ENCODE measurements at places on chromosomes 13 and 19.
A peak's percentile ranks its signal among the peaks of the same experiment; 100 is the strongest.

DNA sequence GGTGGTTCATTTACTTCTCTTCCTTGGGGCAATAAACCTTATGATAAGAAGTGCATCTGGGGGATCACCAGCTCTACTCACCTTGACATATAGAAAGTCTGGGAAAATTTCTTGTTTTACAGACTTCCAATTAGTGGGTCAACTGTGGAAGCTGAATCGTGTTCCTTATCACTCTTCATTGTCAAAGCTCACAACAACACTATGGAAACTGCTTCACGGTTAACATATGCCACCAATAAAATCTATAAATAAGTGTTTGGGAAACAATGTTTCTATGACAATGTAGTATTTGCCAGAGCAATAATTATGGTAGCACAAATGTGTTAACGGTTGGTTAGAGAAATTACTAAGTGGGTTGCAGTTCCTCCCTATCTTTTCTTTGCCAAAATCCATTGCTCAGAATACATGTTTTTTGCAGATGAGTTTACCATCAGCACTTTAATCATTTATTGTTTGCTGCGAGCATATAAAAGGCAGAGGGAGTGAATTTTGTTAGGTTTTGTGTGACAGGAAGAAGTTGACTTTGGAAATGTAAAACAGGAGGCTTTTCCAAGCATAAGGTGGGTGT, 321.8 kb downstream of the RFC3 start:
- DNase-seq = no peak

GRCh38 chr19:49639401-49640112, 386 bp downstream of the RRAS start:
- DNase-seq = peak; percentile 4

- no peak for DNase-seq
Observed at GRCh38 chr13:20989656-20990321, 71.6 kb downstream of the LATS2 start.

GRCh38 chr19:3586127-3586626, 899 bp downstream of the GIPC3 start:
- no peak for DNase-seq

- no peak for DNase-seq
Observed at GRCh38 chr13:47000165-47000564, 103.3 kb upstream of the HTR2A start.

DNA sequence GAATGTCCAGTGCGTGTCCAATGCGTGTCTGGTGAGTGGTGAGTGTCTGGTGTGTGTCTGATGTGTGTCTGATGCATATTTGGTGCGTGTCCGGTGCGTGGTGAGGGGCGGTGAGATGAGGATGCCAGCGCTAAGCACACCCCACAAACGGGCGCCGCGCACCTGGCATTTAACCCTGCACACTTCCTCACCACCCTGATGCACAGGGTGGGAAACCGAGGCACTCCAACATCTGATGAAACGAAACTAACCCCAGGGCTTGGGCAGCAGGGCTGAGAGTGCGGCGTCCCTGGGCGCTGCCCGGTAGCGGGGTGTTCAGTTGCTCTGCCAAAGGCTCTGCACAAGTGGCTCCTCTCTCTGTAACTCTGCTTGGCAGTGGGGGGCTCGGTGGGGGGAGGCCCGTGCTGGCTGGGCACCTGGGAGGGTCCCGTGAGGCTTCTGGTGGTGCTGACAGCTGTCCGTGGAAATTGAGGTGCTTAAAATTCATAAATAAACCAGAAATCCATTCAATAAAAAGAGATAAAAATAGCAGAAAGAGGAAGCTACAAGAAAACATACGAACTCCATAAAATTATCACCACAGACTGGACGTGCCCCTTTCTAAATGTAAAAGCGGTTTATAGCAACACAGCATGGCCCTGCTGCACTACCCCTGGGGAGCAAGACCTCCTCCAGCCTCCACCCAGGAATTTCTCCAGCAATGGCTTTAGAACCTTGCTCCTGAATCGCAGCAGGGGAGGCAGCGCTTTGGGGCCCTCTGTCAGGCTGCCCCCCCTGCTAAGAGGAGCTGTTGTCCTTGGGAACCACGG, 76.0 kb downstream of the RASA3 start:
- DNase-seq = no peak

- DNase-seq = no peak
Observed at GRCh38 chr13:102466610-102467190, 64.9 kb upstream of the FGF14 start.

GRCh38 chr19:45924891-45925447, 10.4 kb upstream of the NANOS2 start:
- no peak for DNase-seq

GRCh38 chr19:49637821-49638738, 1.9 kb downstream of the RRAS start:
- peak; percentile 85 for DNase-seq

DNA sequence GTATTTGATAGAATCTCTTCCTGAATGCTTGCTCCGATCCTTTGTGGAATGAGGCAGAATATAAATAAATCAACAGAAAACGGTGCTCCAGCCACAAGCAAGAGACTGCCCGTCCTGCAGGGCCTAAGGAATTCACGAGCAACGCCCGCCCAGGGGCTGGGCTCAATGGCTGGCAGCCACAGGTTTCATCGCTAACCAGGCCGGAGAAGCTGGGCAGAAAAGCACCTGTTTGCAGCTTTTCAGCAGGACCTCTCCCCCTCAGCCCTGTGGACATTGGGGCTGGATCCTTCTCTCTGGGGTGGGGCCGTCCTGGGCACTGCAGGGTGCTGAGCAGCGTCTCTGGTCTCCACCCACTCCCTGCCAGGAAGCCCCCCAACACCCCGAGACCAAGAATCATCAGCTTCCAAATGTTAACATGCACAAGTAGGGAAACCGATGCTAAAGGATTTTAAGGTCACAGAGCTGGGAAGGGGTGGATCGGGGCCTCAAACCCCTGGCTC, 102.5 kb downstream of the GADD45B start:
- DNase-seq = peak; percentile 72

DNA sequence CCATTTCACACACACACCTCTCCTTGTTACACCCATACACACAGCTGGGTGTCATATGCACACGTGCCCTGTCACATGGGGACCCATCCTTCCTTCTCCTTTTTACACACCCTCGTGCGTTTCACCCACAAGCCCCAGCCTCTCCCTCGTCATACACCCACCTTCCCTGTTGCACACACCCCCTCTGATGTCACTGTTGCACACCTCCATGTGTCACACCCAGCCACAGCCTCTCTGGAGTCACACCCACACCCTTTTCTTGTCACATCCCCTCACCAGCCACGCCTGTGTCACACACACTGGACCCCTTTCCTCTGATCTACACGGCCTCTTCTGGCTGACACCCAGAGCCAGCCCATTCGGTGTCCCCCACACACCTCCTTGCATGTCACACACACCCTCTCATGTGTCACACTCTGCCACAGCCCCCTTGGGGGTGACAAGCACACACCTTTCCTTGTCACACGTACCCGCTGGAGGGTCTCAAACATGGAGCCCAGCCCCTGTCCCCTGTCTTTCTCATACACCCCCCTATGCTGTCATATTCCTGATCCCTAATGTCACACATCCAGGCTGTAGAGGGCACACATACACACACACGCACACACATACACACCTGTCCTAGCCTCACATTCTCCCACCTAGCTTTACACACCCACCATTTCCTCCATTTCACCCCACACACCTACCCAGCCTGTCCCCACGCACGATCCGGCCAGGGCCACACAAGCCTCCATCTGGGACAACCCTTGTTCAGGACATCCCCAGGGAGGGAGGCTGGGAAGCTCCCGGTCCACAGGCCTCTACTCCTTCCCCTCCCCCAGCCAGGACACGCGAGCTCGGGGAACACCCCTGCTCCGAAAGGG, 1.4 kb downstream of the NOVA2 start:
- no peak for DNase-seq

DNA sequence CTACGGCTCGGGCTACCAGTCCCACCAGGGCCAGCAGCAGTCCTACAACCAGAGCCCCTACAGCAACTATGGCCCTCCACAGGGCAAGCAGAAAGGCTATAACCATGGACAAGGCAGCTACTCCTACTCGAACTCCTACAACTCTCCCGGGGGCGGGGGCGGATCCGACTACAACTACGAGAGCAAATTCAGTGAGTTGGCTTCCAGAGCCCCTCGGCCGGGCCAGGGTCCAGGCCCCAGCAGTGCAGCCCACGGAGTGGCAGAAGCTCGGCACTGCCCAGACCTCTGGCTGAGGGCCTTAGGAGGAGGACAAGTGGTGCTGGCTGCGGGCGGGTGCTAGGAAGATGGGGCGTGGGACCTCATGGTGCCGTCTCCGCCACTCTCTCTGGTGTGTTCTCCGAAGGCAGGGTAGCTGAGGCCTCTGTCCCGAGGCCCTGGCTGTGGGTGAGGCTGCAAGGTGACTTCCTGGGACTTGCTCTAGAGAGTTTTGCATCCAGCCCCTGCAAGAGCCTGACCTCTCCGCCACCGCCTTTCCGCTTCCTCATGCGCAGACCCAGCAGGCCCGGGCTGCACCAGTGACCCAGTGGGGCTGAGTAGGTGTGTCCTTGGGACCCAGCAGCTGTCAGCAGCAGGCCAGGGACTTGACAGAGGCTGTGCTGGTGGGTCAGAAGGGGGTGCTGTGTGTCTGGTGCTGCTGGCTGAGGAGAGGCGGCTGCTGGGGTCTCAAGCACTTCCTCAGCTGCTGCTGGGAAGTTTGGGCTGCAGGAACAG, 13.5 kb upstream of the QTRT1 start:
- no peak for DNase-seq

DNA sequence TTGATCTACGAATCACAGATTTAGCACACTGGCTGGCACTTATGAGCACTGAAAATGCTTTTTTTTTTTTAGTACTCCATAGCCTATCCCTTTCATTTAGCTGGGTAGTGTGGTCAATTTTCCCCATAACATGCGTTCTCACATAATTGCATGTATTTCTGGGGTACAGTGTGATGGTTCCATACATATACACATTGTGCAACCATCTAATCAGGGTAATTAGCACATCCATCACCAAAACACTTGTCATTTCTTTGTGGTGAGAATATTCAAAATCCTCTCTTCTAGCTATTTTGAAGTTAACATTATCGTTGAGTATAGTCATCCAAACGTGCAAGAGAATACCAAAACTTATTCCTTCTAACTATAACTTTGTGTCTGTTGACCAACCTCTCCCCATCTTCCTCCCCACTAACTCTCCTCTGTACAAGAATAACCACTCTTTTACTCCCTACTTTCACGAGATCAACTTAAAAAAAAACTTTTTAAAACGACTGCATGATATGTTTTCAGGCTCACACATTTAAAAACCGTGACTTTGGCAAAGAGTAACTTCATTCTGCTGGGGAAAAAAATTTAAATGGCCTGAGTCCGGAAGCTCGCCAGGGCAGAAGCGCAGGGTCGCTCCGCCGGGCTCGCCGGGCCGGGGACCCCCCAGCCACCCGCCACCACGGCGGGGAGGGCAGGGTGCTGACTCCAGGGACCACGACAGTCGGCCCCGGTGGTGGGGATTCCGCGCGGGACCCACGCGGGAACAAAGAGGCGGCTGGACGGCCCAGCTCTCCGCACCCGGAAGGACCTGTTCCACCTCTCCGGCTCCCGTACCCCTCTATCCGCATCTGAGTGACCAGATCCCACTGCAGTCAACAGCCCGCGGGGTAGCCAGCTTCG, 868 bp upstream of the UBAC2 start:
- no peak for DNase-seq

GRCh38 chr13:40175639-40176038, 490.8 kb downstream of the FOXO1 start:
- DNase-seq = peak; percentile 40

DNA sequence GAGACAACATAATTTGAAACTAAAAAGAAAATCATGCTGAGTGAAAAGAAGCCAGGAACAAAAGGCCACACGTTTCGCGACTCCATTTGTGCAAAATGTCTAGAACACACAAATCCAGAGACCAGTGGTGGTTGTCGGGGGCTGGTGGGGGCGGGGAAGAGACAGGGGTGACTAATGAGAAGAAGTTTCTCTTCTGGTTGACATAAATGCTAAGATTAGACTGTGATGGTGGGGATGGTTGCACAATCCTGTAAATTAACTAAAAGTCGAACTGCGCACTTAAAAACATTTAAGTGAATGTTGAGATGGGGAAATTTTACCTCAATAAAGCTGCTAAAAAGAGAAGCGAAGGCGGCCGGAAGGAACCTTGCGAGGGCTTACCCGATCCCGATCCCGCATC, 7.1 kb downstream of the AKAP8 start:
- no peak for DNase-seq

DNA sequence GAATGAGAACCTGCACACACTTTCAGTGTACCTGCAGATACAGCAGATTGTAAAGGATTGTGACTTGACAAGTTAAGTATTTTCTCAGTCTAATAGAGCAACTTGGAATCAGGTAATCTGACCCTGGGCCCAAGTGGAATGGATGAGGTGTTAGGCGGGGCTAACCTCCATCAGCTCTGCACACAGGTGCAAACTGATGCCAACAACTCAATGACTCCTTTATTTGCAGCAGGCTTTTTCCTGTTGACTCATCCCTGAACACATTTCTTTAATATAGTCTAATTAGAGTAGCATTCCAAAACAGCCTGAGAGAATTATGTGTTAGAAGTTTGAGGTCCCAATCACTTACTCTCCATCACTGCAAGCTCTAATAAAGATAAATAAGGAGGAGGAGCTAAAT, 48.8 kb downstream of the TPT1 start:
- DNase-seq = no peak

DNA sequence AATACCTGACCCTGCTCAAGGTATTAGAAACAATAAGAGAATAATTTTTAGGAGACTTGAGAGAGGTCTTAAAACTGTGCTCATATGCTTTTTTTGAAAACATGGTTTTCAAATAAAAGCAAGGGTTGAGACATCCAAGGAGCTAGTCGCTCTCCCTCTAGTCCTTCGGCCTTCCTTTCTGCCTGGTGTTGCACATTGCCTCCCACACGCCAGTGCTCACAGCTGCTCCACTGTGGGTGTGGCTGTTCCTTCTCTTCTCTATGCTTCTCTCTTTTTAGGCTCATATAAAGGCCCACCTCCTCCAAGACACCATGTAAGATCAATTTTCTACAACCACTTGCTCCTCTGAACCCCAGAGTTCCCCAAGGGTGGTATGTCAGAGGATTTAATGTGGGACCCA, 352.6 kb downstream of the ENOX1 start:
- DNase-seq = no peak

DNA sequence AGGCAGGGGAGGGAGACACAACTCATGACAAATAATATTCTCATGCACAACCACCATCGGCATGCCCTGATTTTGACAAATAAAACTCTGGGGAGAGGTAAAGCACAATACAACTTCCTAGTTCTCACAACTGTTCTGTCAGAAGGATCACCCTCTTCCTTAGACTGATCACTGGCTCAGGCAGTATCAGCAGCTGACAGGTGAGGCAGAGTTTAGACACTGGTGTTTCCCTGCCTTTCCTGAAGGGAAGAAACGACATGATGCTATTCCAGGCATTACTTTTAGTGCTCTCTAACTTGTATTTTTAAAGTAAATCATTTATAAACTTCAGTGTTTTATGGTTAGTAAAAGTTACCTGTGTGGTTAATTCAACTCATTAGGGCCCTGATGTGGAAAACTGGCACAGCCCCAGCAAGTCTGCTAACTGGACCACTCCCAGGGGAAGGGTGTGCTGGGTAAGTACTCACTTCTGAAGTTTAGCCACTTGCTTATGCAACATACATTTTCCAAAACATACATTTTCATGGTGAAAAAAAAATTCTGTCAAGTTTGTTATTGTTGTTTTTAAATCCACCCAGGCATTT, 82.8 kb downstream of the CRYL1 start:
- DNase-seq = no peak

GRCh38 chr19:3923096-3923758, 9.6 kb upstream of the NMRK2 start:
- no peak for DNase-seq

GRCh38 chr13:39512687-39513086, 90.3 kb downstream of the LHFPL6 start:
- no peak for DNase-seq

- DNase-seq = no peak
Observed at GRCh38 chr13:32013181-32013580, 18.4 kb upstream of the FRY start.
